Occipital lobe (tissue), 3 donors: ENCODE measurements at places on chromosomes 1 and 21.

- DNase-seq, result no peak
Observed at GRCh38 chr1:187003353-187003752, 174.6 kb downstream of the PLA2G4A start.

GRCh38 chr1:64711266-64711665 is 33.6 kb upstream of the RAVER2 start:
- DNase-seq, result no peak

- no peak for DNase-seq
Observed at GRCh38 chr1:107874221-107874620, 90.8 kb downstream of the VAV3 start.

- no peak for DNase-seq
Observed at GRCh38 chr1:6691507-6691906, 10.1 kb downstream of the DNAJC11 start.
